ENCODE measurements at places on chromosomes 6 and 20. TPM values are rescaled to one million over a fixed set of nuclear protein-coding genes. Genes with fewer than 3 reads are reported as not detected.
A peak's percentile ranks its signal among the peaks of the same experiment; 100 is the strongest.

The MAP7 gene
- total RNA-seq: 2.1 TPM

DNA sequence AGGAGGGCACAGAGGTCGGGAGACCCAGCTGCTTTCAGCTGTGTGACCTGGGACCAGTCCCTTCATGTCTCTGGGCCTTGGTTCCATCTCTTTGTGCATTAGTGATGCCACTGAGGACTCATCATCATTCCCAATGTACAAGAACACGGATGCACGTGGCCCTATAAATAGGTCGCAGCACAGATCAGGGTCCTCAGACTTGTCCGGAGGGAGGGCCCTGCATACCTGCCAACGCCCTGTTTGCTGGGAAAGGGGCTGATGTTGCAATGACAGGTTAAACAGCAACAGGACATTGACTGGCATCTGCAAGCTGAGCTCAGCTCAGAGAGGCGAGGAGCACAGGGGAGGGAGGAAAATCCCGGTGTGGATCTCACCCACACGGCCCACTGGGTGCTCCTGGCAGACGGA lies 21.8 kb downstream of the TGM2 start:
- DNase-seq: no peak

The SLC22A16 gene
- total RNA-seq: not detected

DNA sequence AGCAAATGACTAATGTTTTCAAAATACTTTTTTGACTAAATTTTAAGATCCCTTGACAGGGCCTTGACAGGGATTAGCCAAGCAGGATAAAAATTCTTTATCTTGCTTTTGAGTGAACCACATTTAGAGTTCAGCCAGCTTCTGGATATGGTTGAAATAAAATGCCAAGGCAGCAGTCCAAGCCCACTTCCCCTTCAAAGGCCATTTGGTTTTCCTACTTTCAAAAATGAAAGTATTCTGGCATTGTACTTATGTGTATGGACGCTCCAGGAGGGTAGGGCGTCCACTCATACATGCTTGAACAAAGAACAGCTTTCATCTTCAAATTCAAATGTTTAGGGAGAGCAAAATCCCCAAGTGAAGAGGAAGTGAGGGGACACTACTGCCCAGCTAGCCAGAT lies 82.3 kb upstream of the BCLAF1 start:
- DNase-seq: peak; percentile 28

The C6orf58 gene
- total RNA-seq: 0.10 TPM

DNA sequence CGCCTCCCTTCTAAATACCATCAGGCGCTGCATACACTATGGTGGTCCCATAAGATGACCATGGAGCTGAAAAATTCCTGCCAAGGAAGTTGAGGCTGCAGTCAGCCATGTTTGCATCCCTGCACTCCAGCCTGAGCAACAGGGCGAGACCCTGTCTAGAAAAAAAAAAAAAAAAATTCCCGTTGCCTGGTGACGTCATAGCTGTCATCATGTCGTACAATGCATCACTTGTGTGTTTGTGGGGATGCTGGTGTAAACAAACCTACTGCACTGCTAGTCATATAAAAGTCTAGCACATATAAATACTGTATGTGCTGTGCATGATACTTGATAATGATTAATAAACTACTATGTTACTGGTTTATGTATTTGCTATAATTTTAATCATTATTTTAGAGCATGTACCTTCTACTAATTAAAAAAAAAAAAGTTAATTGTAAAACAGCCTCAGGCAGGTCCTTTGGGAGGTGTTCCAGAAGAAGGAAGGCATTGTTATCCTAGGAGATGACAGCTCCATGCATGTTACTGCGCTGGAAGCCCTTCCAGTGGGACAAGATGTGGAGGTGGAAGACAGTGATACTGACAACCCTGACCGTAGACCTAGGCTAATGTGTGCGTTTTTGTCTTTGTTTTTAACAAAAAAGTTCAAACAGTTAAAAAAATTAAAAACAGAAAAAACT lies 132.6 kb downstream of the BANF2 start:
- no peak for DNase-seq

DNA sequence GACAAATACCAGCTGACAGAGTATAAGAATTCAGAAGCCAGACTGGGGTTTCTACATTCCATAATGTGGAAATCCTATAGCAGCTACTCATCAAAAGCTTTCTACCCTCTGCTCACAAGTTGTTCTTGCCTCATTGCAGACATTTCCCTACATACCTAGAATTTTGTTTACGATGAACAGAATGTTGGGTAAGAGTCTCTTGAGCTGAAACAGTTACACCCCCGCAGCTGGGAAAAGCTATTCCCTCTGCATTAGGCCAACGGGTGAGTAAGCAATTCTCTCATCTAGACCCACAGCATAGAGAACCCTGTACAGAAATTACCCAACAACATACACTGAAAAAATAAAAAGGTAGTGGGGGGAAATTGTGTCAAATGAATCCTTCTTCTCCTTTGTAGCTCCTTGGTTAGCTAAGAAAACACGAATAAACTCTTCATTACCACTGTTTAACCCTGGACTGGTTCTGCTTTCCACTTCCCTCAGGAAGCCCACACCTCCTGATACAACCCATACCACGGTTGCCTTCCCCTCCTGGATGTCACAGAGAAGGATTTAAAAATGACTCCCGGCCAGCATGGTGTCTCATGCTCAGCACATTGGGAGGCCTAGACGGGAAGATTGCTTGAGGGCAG lies 215.0 kb upstream of the SHLD1 start:
- peak; percentile 23 for DNase-seq

DNA sequence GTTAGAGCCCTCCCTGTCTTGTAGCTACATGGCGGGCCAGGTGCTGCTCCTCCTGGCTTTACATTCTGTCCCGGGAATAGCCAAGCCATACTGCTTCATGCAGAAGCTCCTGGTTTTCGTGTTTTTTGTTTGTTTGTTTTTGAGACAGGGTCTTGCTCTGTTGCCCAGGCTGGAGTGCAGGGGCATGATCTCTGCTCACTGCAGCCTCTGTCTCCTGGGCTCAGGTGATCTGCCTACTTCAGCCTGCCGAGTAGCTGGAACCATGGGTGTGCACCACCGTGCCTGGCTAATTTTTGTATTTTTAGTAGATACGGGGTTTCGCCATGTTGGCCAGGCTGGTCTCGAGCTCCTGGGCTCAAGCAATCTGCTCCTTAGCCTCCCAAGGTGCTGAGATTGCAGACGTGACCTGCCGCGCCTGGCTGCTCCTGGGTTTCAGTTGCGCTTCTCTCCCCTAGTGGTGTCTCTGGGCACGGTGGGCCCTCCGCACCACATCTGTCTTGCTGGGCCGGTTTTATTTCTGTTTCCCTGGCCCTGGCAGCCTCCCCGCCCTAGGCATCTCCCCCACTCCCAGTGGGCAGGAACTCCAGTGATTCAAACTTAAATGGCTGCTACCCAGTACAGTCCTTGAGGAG lies 12.9 kb downstream of the CDYL start:
- no peak for DNase-seq

- no peak for DNase-seq
Observed at GRCh38 chr6:41275489-41275888, 11.0 kb downstream of the TREM1 start.

- peak; percentile 13 for DNase-seq
Observed at GRCh38 chr6:37860226-37860839, 40.8 kb downstream of the ZFAND3 start.

- DNase-seq: peak; percentile 31
Observed at GRCh38 chr20:39067526-39068216, 105.5 kb downstream of the DHX35 start.

GRCh38 chr20:7775072-7775471 lies 165.2 kb downstream of the HAO1 start:
- no peak for DNase-seq

GRCh38 chr20:20489054-20489453 lies 121.2 kb downstream of the INSM1 start:
- DNase-seq: peak; percentile 57

DNA sequence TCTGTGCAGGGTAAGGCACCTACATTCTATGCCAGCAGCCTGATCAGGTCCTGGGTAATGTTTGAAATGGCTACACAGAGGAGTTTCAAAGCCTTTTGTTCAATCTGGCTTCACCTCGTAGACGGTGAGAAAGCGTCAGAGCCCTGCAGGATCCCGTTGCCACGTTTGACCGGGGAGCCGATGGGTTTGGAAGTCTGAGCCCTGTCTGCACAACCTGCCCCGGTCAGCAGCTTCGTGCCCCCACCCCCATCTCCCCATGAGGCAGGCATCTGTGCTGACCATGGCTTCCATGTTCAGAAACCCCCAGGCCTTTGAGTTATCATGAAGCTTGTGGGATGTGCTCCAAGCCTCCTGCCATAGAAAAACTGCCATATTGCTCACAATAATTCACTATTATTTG lies 63.9 kb downstream of the PTPN1 start:
- no peak for DNase-seq

DNA sequence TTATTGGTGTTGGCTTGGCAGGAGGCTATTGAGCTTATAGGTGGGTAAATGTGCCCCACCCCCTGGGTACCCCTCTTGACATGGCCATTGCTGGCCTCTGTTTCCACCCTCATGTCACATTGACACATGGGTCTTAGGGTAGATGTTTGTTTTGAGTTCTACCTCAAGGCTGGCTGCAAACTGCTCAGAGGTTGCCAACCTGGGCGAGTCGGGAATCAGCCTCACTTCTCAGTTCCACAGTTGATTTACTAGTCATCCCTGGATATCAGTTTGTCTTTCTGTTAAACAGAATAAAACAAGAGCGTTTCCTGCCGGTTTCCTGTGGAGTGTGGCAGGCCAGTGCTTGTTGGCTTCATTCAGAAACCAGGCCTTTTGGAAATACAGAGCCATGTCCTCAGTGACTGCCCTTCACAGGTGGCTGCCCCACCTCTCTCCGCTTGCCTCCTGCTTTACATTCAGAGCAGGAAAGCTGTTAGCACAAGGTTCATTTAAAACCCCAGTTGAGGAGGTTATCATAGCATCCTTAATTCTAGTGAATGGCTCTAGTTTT lies 105.6 kb downstream of the TCP11 start:
- DNase-seq: no peak

The VNN1 gene
- total RNA-seq: 0.27 TPM

DNA sequence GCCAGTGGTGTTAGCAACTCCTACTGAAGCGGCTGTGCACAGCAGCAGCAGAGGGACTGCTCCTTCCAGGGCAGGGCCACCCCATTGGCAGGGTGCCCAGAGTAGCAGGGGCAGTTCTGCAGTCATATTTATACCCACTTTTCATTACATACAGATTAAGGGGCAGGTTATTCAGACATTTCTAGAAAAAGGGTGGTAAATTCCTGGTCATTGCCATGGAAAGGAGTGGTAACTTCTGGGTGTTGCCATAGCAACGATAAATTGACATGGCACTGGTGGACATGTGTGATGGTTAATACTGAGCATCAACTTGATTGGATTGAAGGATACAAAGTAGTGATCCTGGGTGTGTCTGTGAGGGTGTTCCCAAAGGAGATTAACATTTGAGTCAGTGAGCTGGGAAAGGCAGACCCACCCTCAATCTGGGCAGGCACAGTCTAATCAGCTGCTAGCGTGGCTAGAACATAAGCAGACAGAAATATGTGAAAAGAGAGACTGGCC lies 45.0 kb downstream of the IYD start:
- DNase-seq: no peak

GRCh38 chr6:83167726-83168278 lies 25.3 kb downstream of the PGM3 start:
- DNase-seq: no peak

- no peak for DNase-seq
Observed at GRCh38 chr6:135283926-135284325, 102.8 kb downstream of the MYB start.

The RNF146 gene
- total RNA-seq: 14.6 TPM

DNA sequence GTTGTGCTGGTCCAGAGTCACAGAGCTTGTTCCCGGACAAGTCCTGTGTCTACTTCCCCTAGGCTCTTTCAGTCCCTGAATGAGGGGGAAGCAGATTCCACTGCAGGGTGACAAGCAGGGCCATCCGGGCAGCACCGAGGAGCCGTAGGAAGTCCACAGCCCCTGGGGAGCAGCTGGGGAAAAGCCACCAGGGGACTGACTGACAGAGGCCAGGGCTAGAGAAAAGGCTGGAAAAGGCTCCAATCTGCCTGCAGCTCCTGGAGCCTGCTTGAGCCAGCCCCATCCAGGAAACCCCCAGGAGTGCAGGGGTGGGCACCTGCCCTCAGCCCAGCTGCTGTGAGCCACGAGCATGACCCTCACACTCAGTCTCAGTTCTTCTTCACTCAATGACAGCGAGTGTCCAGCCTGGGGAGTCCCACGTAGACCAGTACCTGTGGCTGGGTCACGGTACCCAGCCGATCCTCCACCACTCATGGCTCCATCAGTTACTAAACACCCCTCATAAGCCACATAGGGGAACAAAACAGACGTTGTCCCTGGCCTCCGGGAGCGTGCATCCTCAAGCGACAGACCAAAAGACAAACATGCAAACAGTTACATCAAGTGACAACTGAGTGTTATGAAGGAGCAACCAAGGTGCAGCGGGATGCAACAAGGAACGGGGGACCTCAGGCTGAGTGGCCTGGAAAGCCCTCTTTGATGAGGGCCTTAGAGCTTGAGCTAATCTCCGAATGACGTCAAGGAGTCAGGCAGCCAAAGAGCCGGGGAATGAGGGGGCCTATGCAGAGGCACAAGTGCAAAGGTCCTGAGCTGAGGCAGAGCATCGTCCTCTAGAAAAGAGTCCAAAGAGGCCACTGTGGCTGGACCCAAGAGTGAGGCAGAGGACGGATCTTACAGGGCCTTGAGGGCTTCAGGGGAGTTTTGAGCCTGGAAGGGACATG lies 24.8 kb upstream of the VSTM2L start:
- DNase-seq: no peak

DNA sequence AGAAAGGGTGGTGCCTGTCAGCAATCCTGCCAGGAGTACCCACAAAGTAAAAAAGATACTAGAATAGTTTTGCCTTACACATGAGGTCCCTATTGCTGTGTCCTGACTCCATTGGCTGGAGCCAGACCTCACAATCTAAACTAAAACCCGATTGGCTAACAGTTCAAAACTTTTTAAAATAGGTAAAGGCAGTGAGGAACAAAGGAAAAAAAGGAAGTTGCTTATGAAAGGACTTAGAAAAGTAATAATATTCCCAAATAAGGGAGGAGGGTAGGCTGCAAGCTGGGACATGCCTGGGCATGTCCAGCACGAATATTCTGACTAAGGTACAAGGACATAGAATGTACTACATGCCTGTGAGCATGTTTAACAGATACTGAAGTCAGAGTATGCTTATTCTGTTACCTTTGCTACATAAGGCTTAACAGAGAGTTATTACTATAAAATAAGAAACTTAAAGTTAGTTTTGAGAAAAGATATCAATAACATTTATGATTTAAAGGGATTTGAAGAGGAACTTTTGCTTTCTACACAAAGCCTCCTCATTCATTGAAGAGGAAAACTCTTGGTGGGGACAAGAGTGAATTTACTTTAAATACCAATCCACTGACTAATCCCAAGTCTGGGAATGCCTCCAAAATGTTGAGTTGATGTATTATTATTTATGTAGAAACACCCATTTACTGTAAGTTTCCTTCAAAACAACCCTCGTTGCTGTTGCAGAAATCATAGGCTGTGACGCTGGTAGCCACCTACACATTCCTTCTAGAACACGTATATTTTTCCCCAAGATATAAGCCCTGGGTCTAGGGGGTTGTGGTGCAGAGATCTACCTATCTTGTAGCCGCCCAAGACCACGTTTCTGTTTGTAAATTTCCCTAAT lies 8.2 kb upstream of the MTHFD1L start:
- peak; percentile 95 for DNase-seq

Measured in HT1080 (cell line).